ENCODE measurements at places on chromosomes 4 and X.
A peak's percentile ranks its signal among the peaks of the same experiment; 100 is the strongest.

DNA sequence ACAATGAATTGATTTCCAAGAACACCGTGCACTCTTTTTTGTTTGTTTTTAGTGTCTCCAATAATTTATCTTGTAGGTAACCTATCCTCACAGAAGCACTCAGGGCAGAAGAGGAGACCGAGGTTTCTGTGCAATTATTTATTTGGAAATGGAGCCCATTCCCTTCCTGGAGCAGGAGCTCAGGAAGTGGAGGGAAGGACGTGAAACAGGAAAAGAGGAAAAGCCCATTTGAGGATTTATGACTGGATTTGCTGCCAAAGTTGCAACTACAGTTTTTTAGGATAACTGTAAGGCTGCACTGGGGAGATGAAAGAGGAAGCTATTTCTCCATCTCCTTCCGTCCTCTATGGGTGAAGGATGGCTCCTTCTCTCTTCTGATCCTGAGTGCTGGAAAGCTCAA, 31.7 kb upstream of the MXRA5 start:
- DNase-seq, result no peak

- DNase-seq, result no peak
Observed at GRCh38 chr4:55794053-55794452, 25.5 kb upstream of the EXOC1L start.

GRCh38 chrX:135178636-135179035, 7.4 kb upstream of the CT55 start:
- no peak for DNase-seq

DNA sequence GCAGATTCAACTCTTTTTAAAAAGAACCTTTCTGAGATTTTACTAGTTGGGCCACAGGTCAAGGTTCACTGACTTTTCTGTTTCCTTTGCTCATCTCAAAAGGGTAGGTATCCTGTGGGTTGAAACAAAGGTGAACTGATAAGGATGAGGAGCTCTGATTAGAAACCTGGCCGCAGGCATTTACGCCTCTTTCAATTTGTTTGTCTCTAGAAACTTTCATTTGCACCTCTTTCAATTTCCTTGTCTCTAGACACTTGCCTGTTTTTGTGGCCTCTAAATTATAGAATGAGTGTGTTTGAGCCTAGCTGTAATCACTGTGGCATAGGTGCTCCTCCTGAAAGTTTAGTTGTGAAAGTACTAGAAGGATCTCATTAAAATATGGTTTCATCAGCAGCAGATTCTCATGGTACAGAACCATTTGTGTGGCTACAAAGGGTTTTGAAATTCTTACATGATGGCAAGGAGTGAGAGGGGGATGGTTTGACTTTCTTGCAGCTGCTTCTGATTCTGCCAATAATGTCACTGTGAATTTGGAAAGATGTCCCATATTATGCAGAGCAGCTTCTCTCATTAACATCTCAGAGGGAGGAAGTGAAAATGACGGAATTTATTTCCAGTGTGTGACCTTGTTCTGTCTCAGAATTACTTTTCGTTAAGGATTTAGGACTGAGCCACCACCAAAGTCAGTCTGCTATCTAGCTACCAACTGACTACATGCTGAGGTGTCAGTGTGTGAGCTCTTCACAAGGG, 142.2 kb downstream of the SH2D1A start:
- no peak for DNase-seq

GRCh38 chr4:149264093-149264733, 551.4 kb downstream of the IQCM start:
- DNase-seq, result peak; percentile 29

DNA sequence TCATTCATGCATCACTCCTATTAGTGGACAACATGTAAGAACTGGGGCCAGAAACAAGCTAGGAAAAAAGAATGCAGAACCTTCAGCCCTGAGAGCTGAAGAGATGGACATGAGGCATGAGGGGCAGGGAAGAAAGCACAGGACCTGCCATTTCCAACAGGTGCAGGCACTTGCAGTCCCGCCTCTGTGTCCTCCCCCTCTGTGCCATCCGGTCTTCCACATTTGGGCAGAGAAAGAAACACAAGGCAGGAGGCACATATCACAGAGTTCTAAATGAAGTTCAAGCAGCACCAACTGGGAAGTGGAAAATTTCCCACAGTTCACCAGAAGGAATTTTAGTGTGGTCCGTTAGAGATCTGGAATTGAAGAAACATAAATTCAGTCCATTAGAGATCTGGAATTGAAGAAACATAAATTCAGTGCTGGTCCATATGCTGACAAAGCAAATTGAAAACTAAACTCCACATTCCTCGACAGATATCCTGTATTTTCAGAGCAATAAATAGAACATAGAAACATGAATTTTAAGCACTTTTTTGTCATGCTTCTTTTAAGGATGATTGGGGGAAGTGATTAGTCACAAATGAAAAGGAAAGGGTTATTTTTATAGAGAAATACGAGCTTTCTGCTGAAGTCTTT, 57.2 kb upstream of the DAPP1 start:
- DNase-seq, result no peak

- no peak for DNase-seq
Observed at GRCh38 chrX:131828482-131828881, 194.6 kb upstream of the STK26 start.

DNA sequence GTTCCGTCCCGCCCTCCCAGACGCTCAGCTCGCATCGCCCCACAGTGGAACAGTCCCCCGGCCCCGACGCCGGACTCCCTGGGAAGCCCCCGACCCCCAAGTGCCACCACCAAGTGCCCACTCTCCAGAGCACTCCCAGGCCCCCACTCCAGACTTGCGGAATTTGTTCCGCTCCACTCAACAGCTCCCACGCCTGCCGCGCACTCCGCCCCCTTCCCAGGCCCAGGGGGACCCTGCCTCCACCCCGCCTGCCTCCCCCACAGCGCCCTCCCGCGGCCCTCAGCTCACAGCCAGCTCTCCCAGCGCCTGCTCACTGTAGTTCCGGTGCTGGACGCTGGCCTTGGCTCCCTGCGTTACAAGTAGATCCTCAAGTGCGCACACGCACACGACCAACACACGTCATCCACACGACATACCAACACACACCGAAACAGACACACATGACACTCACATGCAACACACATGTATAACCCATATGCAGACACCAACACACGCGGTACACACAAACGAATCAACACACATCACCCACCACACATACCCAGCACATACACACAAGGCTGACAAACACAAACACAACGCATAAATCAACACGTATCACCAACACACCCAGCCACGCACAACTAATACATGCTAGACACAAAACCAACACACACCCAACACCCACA, 8.0 kb downstream of the MSX1 start:
- DNase-seq, result no peak

DNA sequence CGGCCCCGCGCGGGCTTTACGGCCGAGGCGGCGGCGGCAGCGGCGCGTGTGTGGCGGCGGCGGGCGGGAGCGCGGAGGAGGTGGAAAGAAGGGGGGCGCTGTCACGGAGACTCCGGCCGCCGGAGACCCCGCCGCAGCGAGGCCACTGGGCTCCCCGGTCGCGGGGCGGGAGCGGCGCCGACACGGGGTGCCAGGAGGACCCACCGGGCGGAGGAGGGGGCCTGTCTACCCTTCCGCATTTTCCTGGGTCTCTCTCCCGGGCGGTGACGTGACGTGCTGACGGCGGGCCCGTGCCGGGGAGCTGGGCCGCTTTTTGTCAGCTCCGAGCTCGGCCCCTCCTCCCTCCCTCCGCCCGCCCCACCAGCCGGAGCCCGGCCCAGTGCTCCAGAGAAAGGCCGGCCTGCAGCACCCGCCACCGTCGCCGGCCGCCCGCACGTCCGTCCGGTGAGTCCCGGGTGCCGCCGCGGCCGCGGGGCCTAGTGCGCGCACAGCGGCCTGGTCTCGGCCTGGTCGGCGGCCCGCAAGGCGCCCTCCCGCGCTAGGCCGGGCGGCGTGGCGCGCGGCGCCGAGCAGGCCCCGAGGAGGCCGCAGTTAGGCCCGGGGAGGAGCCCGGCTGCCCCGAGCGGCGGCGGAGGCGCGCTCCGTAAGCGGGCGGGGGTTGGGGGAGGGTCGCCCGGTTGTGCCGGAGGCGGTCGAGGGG, at the start of gene ZFX:
TSS of gene ZFX (plus strand) at position 379 of the 700 bp plus-strand sequence. CDS start 23,014 bp downstream, outside the sequence.
- DNase-seq, result no peak

- no peak for DNase-seq
Observed at GRCh38 chr4:36207831-36208520, 36.3 kb downstream of the ARAP2 start.

GRCh38 chr4:17500574-17500973, 11.3 kb downstream of the QDPR start:
- DNase-seq, result no peak

- DNase-seq, result no peak
Observed at GRCh38 chr4:38625508-38625907, 38.5 kb upstream of the KLF3 start.

GRCh38 chr4:182142176-182143085, 100.8 kb upstream of the TENM3 start:
- no peak for DNase-seq

GRCh38 chr4:151673908-151674520, 86.8 kb downstream of the GATB start:
- DNase-seq, result no peak

DNA sequence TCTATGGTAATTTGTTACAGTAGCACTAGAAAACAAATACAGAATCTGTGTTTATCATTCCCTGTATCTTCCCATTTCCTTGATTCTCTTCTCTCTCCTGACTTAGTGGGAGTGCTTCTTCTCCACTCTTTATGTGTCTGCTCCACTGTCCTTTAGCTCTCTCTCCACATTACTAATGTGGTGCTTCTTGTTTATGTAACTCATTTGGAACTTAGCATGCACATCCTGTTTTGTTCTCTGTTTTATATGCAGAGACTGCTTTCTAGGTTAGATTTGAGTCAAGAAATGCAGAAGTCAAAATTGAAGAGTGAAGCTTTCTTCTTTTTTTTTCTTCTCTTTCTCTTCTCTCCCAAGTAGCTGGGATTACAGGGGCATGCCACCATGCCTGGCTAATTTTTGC, 25.9 kb downstream of the ADH1A start:
- DNase-seq, result no peak

DNA sequence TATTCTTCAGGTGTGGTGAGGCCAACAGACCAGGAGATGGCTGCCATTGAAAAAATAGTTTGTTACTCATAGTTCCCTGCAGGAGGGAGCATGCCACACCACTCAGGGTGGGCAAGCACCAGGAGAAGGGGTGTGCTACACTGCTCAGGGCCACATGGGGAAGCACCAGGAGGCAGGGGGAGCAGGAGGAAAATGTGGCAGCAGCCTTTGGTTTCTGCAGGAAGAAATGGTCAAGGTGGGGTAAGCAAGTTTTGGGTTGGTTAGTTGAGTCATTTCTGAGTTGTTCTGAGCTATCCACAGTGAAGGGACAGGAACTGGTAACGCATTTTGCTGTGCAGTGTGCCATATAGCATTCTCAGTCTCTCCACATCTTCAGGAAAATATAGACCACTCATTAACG, 23.8 kb downstream of the FGFBP1 start:
- DNase-seq, result no peak

- DNase-seq, result no peak
Observed at GRCh38 chr4:104642521-104642920, 147.8 kb upstream of the CXXC4 start.

DNA sequence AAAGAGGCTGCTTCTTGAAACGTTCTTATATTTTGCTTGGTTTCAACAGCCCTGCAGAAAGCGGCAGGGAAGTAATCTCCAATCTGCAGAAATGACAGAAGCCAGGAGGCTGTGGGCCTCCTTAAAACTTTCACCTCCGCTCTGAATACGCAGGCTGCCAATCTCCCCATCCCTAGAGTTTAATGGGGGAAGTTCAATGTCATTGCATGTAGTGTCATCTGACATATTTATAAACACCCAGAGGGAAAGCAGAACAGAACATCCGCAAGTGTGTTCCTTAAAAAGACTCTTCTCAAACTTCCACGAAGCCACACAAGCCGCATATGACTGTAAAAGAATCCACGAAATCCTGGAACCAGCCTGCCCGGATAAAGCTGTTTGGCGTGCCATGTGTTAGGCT, 148.8 kb upstream of the TBL1X start:
- no peak for DNase-seq

DNA sequence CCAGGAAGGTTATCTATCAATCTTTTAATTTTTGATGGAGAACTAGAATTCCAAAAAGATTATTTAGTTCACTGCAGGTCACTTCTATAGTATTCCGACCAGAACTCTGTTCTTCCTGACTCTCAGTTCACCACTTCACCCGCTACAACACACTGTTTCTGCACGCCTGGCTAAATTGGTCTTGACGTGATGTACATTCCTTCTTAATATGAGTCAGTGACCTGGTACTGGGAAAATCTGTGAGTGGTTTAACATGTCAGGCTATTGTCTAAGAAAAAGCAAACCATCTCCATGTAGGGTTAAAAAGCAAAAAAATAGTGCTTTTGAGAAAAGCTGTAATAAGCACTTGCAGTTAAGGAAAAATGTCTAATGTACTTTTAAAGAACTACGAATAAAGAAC, 120.4 kb downstream of the NDST3 start:
- DNase-seq, result peak; percentile 48

- DNase-seq, result no peak
Observed at GRCh38 chr4:2931512-2932301, 31.5 kb downstream of the NOP14 start.

DNA sequence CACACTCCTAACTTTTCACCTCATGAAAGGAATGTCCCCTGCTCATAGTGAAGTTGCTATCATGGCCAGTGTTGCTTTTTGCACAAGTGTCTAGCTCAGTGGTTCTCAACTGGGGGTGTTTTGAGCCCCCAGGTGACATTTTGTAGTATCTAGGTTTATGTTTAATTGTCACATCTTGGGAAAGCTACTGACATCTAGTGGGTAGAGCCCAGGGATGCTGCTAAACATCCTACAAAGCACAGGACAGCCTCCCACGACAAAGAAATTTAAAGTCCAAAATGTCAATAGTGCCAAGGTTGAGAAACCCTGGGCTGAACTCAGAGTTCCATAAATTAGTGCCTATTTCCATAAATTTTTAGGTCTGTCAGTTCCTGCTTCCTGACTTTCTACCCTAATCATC, 70.7 kb upstream of the HCCS start:
- no peak for DNase-seq

DNA sequence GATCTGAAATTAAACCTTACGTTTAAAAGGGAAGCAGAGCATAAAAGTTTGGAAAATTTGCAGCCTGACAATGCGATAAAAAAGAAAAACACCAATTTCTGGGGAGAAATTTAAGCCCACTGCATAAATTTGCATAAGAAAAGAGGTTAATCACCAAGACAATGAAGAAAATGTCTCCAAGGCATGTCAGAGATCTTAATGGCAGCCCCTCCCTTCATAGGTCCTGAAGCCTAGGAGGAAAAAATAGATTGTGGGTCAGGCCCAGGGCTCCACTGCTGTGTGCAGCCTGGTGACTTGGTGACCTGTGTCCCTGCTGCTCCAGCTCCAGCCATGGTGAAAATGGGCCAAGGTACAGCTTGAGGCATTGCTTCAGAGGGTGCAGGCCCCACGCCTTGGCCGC, 264.0 kb upstream of the CT83 start:
- no peak for DNase-seq

Measured in fibroblast of skin of left quadriceps (primary cell).